Stimulated activated CD4-positive, alpha-beta T cell treated with anti-CD3 and anti-CD28 coated beads, TNF-alpha, amount 100 ng/mL, for 4 hours (primary cell): ENCODE measurements at places on chromosomes 7 and 10.

DNA sequence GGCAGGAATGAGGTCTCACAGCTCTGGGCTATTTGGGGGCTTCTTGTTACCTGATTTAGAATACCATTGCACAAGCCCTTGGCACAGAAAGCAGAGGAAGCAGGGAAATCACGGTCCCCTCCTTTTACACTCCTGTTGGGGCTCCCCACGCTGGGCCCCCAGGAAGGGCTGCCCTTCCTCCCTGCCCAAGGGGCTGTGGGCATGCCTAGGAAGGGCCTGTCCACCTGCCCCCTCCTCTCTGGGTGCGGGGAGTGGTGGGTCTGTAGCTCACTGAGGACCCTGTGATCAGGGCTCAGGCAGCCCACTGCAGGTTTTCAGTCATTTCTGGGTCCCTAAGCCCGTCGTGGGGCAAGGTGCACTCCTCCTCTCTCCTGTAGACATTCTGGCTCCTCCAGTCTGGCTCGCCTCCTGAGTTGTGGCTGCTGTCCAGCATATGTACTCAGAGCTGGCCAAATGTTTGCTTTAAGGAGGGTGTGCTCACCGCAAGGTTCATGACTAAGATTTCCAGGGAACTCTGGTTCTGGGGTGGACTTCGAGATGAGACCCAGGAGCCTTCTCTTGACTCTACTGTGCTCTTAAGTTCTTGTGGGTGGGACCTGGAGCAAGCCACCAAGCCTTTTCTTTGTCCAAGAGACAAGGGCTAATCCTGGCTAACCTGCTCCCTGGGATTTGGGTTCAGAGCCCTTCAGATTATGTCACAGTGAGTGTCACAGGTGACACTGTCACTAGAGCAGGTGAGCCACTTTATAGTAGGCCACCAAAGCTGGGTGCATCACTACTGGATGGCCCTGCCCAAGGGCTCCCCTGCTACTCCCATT lies 56.0 kb downstream of the TACR2 start:
- no peak for DNase-seq

GRCh38 chr10:118913825-118914224 lies 115.7 kb upstream of the NANOS1 start:
- no peak for DNase-seq

- DNase-seq = no peak
Observed at GRCh38 chr7:85061456-85061855, 125.4 kb downstream of the SEMA3D start.

DNA sequence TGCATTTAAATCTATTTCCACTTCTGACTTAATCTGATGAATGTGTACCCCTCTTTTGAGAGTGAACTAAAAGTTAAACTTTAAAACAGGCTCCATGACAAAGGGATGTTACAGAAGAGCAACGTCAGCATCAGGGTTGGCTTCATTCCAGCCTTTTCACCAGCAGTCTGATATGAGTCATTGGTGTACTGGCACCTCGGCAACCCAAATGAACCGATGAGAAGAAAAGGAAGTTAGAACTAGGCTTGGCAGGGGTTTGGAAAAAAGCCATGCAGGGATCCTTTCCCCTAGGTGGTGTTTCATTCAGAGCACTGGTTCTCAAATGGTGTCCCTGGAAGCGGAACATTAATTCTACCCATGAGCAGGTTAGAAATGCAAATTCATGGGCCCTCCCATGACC lies 53.6 kb downstream of the SEC61G start:
- DNase-seq = no peak

DNA sequence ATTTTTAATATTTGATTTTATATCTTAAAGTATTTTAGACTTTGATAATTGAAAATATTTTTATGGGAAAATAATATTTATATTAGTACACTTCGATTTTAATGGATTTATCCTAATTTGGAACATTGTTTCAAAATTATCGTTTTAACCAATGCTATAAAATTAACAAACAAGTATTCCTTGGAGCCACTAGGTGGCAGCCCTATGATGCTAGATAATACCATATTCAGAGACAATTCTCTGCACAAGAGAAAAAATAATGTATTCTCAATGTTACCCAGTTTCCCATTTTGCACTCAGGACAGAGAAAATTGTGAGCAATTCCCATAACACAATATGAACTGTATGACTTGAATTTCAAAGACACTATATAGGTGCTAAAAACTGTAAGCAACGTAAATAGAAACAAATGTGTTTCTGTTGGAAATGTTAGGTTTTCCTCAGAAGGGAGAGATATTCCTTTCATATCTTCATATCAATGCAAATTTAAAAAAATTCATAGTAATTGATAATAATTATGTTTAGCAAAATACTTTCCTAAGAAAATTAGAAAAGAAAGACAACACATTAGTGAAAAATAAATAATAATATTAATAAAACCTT lies 237.8 kb downstream of the SEMA3E start:
- no peak for DNase-seq

GRCh38 chr7:126179916-126180315 lies 1072.8 kb downstream of the GRM8 start:
- no peak for DNase-seq
